ENCODE measurements at places on chromosomes 3 and 15.

- no peak for DNase-seq
These were observed 315.5 kb downstream of the ARRDC4 start for GRCh38 chr15:98276018-98276417.

- DNase-seq, result no peak
These were observed 70.4 kb upstream of the DLG1 start for GRCh38 chr3:197368821-197369220.

GRCh38 chr3:12818273-12818672 lies 21.8 kb downstream of the CAND2 start:
- DNase-seq, result no peak

DNA sequence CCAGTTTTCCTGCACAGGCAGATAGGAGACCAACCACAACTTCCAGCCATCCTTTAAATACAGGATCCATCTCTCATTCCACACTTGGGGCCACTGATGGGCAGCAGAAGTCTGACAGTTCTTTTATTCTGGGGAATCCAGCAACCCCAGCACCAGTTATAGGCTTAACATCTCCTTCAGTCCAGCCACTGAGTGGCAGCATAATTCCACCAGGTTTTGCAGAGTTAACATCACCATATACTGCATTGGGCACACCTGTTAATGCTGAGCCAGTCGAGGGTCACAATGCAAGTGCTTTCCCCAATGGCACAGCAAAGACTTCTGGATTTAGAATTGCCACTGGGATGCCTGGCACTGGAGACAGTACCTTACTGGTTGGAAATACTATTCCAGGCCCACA lies 2.9 kb downstream of the NPAP1 start:
- no peak for DNase-seq

DNA sequence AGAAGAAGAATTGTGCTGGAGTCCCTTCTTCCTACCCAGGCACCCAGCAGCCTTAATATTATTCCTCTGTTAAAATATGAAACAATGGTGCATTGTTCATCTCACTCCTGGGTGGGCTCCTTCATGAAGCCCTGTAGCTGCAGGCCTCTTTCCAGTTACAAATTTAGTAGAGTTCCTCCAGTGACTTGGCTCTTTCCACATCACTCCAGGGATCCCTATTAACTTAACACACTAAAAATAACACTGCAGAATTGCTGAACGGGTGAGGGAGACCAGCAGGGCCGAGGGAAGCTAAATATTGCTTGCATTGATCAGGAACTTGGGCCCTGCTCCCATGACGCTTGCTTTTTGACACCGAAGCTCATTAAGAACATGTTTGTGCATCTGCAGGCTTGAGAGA lies 142.3 kb downstream of the PDCD6IP start:
- no peak for DNase-seq

- no peak for DNase-seq
These were observed 19.9 kb upstream of the RPL29 start for GRCh38 chr3:52015438-52016228.

DNA sequence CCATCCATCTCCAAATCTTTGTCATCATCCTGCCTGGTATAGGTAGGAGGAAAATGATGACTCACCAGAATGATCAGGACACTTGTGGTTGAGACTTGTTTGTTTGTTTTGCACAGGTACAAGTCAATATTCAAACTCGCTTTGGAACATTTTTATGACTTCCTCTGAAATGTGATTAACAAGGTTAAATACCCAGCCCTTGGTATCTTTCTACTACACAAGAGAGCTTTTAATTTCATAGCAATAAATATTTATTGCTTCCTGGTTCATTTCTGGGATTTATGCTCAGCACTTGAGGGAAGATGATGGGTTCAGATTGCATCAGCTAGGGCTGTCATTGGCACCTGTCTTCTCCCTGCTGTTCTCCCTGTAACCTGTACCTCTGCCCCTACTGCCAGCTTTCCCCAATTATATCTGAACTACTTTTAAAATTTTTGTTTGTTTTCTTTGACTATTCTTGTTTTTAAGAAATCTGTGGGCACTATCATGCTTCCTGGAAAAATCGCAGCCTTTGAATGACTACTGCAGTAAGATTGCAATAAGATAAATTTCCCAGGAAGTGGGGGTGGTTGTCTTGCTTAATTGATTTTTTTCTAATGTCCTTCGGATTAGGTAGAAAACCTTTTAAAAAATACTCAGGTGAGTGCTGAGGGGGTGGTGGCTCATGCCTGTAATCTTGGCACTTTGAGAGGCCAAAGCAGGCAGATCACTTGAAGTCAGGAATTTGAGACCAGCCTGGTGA lies 24.3 kb upstream of the GCNT3 start:
- no peak for DNase-seq

- DNase-seq, result no peak
These were observed 256.0 kb upstream of the CTDSPL start for GRCh38 chr3:37605572-37606153.

DNA sequence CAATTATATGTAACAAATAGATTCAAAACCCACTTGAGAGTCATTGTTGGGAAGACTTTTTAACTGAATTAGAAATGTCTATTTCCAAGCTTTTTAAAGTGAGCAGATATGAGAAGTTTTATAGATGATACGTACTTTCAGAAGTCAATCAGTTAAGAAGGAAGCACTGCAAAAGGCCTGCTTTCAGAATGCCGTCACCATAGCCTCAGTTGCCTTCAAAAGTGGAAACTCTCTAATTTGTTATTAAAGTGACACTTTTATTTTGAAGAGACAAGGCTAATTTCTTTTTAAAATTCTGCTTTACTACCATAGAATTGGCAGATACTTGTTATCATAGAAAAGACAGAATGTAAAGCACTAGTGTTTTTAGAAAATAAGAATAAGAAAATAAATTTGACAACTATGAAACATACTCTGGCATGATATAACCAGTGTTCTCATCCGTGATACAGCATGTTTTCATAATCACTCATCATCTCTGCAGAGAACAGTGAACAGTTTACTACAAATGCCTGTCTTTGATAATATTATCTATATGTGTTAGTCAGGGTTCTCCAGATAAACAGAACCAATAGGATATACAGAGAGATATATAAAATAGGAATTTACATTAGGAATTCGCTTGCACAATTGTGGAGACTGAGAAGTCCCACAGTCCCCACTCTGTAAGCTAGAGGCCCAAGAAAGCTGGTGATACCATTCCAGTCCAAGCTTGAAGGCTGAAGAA lies 7.0 kb upstream of the PLD1 start:
- DNase-seq, result no peak

- no peak for DNase-seq
These were observed 4.6 kb upstream of the CIDEC start for GRCh38 chr3:9884555-9885165.

- no peak for DNase-seq
These were observed 221.5 kb upstream of the TOPAZ1 start for GRCh38 chr3:44020143-44020542.

- DNase-seq, result no peak
These were observed 90.0 kb downstream of the PPP2R3A start for GRCh38 chr3:136055491-136055890.

GRCh38 chr3:148221303-148221702 lies 476.4 kb upstream of the AGTR1 start:
- no peak for DNase-seq

DNA sequence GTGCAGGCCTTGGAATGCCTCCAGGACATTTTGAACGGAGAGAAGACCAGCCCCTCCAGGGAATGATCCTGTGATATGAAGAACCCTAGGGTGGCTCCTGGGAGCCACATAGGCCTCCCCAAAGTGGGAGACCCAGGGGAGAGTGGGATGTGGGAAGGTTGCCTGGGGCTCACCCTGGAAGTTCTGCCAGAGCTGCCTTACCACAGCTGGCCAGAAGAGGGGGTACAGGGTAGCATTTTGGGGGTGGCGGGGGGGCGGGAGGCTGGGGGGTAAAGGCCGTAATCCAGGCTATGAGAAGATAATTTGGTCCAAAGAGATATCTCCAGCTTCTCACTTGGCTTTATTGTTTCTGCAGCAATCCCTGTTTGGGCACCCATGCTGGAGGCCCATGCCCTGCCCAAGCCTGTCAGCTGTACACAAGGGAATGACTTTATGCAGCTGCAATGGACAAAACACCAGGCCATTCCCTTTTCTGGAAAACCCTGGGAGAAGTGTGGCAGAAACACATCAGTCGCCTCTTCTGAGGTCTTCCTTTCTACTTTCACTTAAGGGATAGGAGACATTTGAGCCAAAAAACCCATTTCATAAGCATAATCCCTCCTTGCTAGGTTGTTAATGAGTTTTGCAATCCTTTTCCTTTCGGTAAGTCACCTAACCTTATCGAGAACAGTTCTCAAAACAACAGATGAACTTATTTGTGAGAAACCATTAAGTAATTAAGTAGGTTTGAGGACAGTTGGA lies 11.0 kb upstream of the MUSTN1 start:
- DNase-seq, result no peak

GRCh38 chr3:3516996-3517395 lies 282.2 kb upstream of the LRRN1 start:
- DNase-seq, result no peak

DNA sequence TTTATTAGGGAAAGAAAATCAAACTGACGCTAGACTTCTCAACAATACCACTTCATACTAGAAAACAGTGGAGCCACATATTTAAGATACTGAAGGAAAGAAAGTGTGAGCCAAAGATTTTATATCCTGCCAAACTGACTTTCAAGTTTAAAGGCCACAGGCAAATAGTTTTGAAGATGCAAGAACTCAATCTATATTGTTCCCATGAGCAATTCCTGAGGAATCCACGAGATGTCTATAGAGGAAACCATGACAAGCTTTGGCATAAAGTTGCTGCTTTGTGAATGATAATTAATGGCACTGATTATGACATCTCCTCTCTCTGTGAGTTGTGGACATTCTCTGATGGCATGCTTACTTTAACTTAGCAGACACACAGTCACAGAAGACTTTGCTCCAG lies 276.1 kb upstream of the GOLGA6L4 start:
- no peak for DNase-seq

DNA sequence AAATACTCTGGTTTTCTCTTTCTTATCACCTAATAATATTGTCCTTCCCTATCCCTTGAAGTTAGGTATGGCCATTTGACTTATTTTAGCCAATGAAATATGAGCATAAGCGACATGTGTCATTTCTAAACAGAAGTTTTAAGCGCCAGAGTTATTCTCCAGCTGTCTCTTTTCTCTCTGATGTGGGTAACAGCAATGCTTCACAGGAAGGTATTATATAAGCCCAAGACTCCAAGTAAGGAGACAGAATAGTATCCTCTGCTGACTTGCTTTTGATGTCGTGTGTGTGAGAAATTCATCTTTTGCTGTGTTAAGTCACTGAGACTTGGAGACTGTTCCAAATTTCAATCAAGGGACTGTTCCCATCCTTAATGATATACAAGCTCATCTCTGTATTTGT lies 224.6 kb upstream of the NECTIN3 start:
- no peak for DNase-seq

DNA sequence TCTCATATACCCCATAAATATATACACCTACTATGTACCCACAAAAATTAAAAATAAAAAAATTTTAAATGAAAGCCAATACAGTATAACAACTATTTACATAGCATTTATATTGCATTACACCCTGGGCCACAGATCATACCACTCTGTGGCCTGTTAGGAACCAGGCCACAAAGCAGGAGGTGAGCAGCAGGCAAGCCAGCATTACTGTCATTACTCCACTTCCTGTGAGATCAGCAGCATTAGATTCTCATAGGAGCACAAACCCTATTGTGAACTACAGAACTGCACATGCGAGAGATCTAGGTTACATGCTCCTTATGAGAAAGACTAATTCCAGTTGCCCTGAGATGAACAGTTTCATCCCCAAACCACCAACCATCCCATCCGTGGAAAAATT lies 17.4 kb downstream of the FILIP1L start:
- DNase-seq, result no peak

DNA sequence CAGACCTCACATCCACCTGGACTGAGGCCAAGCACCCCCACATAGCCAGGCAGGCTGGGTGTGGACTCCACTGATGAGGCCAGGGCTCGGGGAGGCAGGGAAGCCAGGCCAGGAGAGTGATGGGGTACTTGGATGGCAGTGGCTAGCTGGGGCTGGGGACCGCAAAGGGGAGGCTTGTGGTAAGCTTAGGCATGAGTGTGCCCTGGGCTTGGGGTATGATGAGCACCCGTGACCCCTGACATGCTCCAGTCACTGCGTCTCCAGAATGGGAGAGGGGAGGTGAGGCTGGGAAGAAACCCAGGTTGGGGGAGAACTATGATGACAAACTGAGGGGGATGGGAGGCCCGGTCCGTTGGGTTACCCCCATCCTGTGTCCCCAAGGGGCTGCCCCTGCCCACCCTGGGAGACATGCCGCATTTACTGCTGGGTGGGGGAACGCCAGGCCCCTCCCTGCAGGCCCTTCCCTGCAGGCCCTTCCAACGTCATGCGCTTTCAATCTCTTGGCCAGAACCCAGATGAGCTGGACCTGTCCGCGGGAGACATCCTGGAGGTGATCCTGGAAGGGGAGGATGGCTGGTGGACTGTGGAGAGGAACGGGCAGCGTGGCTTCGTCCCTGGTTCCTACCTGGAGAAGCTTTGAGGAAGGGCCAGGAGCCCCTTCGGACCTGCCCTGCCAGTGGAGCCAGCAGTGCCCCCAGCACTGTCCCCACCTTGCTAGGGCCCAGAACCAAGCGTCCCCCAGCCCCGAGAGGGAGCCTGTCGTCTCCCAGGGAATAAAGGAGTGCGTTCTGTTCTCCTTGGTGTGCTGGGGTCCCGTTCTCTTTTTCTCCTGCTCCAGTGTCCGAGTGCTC lies 34.1 kb downstream of the TSPAN3 start:
- peak; percentile 72 for DNase-seq

DNA sequence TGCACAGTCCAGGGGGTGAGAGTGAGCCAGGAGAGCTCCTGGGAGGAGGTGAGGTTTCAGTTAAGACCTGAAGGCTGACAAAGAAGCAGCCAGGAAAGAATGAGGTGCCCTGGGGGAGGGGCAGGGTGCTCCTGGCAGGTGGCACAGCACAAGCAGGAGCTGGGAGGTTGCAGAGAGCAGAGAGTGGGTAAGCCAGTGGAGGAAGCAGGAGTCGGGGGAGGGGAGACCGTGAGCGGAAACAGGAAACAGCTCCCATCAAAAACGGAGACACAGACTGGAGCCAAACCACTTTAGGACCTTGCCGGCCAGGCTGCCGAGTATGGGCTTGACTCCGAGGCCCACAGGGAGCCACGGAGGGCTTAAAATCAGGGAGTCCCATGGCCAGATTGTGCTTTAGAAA lies 12.1 kb upstream of the FBLN2 start:
- peak; percentile 76 for DNase-seq

DNA sequence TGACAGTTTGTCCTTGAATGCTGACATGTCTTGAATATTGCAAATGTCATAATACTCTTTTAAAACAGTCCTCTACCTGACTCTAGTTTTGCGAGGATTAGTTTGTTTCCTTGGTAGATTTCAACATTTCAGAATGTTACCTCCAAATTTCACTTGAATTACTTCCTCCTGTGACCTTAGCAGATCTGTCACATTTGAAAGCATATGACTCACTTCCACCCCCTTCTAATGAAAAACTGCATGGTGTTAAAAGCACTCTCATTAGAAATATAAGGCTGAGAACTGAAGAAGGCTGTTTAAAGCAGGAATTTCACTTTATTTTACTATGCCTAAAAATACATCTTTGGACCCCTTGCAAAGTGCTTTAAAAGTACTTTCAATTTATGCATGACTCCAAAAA lies 598.7 kb upstream of the TGFBR2 start:
- no peak for DNase-seq

GRCh38 chr3:126151562-126152302 lies 28.7 kb downstream of the ALDH1L1 start:
- no peak for DNase-seq

- DNase-seq, result no peak
These were observed 126.7 kb downstream of the UACA start for GRCh38 chr15:70636540-70637165.

GRCh38 chr3:140395134-140396075 lies 282.5 kb upstream of the TRIM42 start:
- DNase-seq, result no peak

GRCh38 chr3:54574906-54575617 lies 352.8 kb downstream of the LRTM1 start:
- no peak for DNase-seq

Data from chondrocyte (in vitro differentiated cells).